Heart left ventricle (tissue), 16 donors: ENCODE measurements at places on chromosomes 4 and X. TPM values are rescaled to one million over a fixed set of nuclear protein-coding genes. Genes with fewer than 3 reads are reported as not detected.

SATL1 gene
- total RNA-seq = not detected

SH3TC1 gene
- total RNA-seq = 10.9 TPM

GRCh38 chr4:89284020-89284424, 23.6 kb downstream of the GPRIN3 start:
- H3K27me3 ChIP-seq = no peaks in the 10 kb centered on the region
- H3K27ac ChIP-seq = no peak overlapping the region
- no peak for DNase-seq

DNA sequence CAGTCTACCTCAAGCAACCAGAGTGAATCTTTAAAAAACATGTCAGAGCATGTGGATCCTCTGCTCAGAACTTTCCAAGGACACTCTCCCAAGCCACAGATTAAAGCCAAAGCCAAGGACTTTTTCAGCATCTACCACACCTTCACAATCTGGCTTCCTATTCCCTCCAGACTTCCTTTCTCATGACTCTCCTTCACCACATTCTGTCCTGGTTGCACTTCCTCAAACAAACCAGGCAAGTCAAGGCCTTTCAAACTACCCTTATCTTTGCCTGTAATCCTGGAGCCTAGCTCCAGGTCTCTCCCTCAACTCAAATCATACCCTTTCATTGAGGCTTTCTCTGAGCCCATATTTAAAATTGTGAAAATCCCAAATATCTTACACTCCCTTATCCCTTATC, 191.6 kb upstream of the GALNTL6 start:
- no peak for DNase-seq
- H3K36me3 ChIP-seq = no peaks in the 10 kb centered on the region
- H3K27me3 ChIP-seq = no peaks in the 10 kb centered on the region
- H3K4me1 ChIP-seq = no peaks in the 10 kb centered on the region

DNA sequence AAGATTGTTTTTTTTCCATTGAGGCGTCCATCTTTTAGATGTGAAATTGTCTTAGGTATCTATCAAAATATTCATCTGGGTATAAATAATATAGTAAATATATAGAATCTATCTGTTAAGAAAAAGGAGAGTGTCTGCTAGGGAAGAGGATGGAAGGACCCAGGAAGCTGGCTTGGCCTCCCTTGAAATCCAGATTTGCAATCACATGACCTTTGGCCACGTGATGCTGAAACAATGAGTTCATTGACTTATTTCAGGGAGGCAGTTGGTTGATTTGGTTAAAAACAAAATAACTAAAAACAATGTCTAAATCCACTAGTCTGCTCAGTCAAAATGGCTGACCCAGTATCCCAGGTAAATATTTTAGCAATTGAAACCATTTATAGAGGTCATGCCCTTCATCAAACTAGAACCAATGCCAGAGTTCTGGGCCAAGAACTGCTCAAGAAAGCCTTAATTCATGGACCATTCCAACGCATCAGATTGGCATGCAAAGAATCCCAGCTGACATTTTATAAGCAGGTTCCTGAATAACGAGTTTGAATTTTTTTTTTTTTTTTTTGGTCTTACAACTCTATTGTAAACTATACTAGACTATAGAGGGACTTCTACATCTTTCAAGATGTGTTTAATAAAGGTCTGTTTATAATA, 172.7 kb downstream of the MID1 start:
- no peaks in the 10 kb centered on the region for H3K4me1 ChIP-seq
- H3K27me3 ChIP-seq = no peaks in the 10 kb centered on the region
- H3K36me3 ChIP-seq = no peaks in the 10 kb centered on the region
- no peak overlapping the region for H3K27ac ChIP-seq
- DNase-seq = no peak

DNA sequence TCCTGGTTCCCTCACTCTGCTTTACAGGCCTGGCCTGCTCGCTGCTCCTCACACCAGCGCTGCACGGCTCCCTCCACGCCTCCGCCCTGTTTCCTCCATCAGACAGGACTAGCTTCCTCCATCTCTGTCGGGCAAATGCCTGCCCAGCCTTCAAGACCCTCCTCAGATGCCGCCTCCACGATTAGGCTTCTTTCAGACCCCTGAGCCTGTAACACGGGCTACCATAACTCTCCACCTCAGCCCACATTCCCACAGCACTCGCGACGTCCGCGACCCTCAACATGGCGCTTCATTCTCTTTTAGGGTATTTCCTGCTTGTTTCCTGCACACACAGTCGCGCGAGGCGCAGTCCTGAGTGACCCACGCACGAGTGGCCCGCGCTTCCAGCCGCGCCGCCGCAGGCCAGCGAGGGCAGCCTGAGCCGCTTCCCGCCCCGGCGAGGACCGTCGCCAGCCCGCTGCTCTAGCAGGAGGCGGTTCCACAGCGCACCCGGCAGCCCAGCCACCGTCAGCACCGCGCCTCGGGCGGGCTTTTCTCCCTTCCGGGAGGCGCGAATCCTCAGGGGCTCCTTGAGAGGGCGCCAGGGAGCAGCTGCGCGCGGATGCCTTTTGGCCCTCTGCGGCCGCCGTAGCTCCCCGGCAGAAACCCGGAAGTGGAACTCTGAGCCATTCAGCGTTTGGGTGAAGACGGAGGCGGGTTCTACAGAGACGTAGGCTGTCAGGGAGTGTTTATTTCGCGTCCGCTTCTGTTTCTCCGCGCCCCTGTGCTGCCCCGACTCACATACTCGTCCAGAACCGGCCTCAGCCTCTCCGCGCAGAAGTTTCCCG, at the start of gene FRG1:
FRG1 (plus strand) TSS at position 695 of the 827 bp plus-strand sequence. CDS start 138 bp downstream, outside the sequence.
- peak within 1 kb of the TSS; percentile 84 for H3K4me3 ChIP-seq
- H3K4me1 ChIP-seq = no peaks in the 10 kb centered on the region
- no peaks in the 10 kb centered on the region for H3K36me3 ChIP-seq
- no peaks in the 10 kb centered on the region for H3K27me3 ChIP-seq
- peak within 1 kb of the TSS; percentile 85 for H3K27ac ChIP-seq
- DNase-seq = peak; percentile 96

DNA sequence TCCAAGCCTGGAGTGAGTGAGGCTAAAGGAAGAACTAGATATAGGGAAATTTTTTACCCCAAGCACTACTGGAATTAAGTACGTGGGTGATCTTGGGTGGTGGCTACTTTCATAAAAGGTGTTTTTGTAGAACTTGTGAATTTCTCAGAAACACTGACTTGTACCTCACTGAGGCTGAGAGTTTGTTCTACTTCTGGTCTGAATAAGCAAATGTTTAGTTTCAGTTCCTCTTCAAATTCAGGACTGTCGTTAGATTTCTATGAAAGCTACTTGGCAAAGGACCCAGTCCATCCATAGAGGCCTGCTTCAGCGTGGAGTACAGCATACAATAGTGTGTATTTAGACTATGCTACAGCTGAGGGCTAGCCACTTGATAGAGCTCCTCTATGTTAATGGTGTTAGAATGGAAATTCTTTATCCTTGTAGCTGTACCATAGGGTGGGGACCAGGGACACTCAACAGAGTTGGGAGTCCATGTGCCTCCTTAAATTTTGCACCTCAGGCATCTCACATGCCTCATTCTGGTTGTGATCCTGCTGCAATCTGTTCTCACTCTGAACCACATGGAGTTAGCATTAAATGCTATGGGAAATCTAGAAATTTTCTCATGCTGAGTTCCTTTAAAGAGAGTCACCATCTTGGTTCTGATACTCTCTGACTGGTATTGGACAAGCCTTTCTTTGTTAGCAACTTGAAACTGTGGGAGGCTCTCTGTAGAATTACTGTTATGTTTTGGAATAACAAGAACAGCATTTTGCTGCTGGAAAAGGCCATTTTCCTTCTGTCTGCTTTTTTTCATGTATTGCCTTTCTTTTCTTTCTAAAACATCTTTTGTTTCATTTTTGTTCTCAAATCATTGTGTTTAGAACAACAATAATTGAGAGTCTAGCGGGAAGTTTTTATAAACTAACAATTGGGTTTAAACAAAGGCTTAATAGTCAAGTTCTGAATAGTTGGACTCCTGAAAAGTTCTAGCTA, 86.8 kb downstream of the PDGFRA start:
- H3K4me1 ChIP-seq = no peaks in the 10 kb centered on the region
- no peaks in the 10 kb centered on the region for H3K36me3 ChIP-seq
- no peaks in the 10 kb centered on the region for H3K27me3 ChIP-seq
- no peak overlapping the region for H3K4me3 ChIP-seq
- H3K27ac ChIP-seq = no peak overlapping the region

DNA sequence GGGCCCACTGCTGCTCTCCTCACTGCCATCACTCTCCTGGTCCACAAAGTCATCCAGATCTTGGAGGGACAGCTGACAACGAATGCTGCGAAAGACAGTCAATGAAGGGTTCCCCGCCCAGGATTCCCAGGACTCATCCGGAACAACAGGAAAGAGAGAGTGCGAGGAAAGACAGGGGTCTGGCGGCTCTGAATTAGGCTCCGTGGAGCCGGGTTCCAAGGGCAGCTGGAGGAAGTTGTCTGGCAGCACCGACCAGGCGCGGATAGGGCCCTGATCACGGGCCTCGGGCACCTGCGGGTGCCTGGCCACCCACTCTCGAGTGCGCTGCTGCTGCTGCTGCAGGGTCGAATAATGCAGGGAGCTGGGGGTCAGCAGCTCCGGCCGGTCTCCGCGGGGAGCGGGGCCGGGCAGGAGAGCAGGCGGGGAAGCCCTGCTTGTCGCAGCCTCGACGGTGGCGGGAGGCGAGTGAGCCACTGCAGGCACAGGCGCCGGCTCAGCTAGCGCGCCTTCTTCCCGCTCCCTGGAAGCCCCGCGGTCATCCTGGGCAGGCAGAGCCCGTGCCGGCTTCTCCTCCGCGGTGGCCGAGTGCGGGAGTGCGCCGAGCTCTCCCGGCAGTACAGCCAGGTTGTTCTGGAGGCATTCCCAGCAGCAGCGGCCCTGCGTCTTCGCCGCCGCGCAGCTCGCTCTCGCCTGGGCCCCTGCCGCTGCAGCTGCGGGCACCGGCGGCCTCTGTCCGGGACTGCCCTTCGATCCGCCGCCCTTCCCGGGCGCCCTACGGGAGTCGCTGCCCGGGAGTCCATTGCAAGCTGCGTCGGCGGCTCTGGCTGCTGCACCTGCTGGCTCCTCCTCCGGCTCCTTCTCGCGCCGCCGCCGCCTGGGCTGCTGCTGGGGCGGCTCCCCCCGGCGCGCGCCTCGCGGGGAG, 1.1 kb downstream of the SOWAHB start:
- peaks cover 6% of the 10 kb centered on the region for H3K4me1 ChIP-seq
- H3K27me3 ChIP-seq = peaks cover 36% of the 10 kb centered on the region
- no peak overlapping the region for H3K27ac ChIP-seq
- no peaks in the 10 kb centered on the region for H3K36me3 ChIP-seq

DNA sequence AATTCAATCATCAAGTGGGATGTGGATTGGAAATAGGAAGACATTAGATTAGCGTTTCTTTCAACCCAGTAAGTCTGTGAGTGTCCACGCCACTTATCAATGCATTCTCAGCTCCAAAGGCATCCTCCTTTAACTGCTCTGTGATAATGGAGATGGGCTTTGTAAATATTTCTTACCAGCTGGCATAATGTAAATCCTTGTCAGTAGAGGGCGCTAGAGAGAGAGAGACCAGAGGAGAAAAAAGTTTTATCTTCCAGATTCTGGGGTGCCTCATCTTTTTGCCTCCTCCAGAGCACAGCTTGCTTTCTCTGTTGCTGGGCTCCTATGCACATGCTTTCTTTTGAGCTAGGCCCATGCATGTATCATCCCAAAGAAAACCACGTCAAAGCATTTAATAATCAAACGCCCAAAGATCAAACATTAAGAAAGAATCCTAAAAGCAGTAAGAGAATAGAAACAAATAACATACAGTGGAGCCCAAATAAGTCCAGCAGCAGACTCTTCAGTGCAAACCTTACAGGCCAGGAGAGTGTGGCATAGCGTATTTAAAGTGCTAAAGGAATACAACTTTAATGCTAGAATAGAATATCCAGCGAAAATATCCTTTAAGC, 9.6 kb upstream of the MTMR1 start:
- no peaks in the 10 kb centered on the region for H3K4me1 ChIP-seq
- no peak overlapping the region for H3K4me3 ChIP-seq
- no peak overlapping the region for H3K27ac ChIP-seq
- no peaks in the 10 kb centered on the region for H3K36me3 ChIP-seq

- no peaks in the 10 kb centered on the region for H3K27me3 ChIP-seq
- H3K27ac ChIP-seq = no peak overlapping the region
- no peaks in the 10 kb centered on the region for H3K4me1 ChIP-seq
- DNase-seq = no peak
- no peaks in the 10 kb centered on the region for H3K36me3 ChIP-seq
- H3K4me3 ChIP-seq = no peak overlapping the region
These were observed 154.5 kb upstream of the QRFPR start for GRCh38 chr4:121535351-121535750.

DNA sequence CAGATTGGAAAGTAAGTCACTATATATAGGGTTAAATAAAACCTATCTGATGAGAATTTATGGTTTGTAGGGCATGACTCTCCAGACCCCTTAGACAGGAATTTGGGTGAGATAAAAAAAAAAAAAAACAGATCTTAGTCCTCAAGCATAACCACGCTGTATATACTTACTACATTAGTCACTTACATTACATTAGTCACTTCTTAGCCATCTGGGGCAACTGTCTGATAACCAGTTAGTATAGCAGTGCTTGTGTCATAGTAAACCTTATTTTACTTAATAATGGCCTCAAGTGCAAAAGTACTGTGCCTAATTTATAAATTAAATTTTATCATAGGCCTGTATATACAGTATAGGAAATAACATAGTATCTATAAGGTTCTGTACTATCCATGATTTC, 60.2 kb upstream of the RPS6KA6 start:
- no peak overlapping the region for H3K27ac ChIP-seq
- no peaks in the 10 kb centered on the region for H3K36me3 ChIP-seq
- no peaks in the 10 kb centered on the region for H3K4me1 ChIP-seq
- no peak overlapping the region for H3K4me3 ChIP-seq

DNA sequence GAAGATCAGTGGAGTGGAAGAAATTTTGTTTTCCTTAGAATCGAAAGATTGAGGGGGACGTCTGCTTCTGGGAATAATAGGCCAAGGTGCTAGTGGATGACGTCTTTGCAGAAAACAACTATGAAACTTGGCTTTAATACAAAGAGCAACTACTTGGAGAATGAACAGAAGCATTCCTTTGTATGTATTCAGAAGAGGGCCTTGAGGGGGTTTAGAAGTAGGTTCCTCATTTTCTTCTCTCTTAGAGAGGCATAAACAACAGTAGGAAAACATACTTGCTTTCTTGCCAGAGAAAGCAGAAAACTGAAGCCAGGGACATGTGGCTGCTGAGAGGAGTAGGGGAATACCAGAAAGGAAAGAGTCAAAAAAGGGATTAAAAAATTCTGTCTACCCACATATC, 167.8 kb downstream of the ZNF330 start:
- no peak for DNase-seq
- H3K4me3 ChIP-seq = no peak overlapping the region
- H3K27ac ChIP-seq = no peak overlapping the region
- no peaks in the 10 kb centered on the region for H3K4me1 ChIP-seq
- H3K27me3 ChIP-seq = no peaks in the 10 kb centered on the region

DNA sequence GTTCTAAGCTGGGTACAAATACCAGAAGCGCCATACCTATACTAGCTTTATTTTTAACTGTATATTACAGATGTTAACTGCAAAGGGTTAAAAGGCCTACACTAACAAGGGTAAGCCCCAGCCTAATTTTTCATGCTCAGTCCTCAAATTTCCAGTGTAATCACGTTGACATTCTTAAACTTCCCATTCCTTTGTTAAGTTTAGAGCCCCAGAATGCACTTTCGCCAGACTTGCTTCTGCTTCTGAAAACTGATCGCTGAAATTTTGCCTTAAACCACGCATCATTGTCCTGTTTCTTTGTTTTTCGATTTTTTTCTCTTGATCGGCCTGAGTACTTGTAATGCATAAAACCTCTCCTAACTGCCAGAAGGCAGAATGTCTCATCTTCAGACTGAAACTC, 2141.9 kb upstream of the AGA start:
- H3K27ac ChIP-seq = no peak overlapping the region
- no peaks in the 10 kb centered on the region for H3K4me1 ChIP-seq
- no peaks in the 10 kb centered on the region for H3K36me3 ChIP-seq
